ENCODE measurements at places on chromosomes 12 and 14.

DNA sequence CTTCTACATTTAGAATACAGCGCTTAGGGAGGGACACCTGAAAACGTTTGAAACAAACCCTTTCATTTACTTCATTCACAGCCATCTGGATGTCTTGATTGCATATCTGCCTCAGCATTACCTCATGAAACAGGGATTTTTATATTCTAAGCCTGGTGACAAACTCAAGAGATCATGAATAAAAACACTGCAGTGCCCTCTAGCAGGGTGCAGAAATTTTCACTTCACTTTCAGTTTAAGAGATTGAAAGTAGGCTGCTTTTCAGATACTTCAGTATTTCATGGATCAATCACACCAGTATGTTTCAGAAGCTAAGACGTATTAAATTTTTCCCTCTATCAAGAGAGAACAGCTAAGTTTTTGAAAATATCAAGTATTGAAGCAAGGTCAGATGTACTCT lies 467.8 kb downstream of the MDGA2 start:
- DNase-seq, result no peak

- peak; percentile 41 for DNase-seq
These were observed 138.9 kb downstream of the HMGA2 start for GRCh38 chr12:65962921-65963861.

DNA sequence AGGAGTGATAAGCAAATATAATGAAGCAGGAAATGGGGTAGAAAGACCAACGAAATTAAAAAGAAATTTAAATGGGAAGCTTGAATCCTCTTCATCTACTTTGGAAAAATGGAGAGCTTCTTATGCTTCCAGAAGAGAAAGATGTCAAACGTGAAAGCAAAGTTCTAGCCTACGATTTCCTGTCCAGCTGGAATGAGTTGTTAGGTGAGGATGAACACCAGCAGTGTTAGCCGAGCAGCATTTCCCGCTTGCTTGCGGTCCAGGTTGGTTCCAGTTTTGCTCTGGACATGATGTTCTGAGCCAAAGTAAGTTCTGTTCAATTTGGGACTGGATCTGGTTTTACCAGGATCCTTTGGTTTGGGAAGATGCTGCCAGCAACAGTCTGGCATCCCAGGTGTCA lies 78.9 kb downstream of the DACT1 start:
- DNase-seq, result no peak

DNA sequence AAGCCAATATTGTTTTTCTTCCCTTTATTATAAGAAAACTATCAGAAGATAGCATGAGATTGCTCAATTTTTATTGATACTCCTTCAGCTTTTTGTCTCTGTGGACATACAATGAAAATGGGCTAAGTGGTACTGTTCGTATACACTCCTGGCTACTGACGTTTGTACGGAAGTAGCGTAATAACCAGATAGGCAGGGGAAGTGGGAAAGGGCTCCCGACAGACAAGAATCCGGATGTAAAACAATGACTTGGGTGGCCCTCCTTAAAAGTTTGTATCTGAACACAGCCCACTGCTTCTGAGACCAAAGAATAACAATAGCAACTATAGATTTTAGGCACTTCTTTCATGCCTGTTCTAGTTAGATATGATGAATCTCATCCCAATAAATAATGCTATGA lies 99.6 kb downstream of the RPS6KA5 start:
- DNase-seq, result no peak

DNA sequence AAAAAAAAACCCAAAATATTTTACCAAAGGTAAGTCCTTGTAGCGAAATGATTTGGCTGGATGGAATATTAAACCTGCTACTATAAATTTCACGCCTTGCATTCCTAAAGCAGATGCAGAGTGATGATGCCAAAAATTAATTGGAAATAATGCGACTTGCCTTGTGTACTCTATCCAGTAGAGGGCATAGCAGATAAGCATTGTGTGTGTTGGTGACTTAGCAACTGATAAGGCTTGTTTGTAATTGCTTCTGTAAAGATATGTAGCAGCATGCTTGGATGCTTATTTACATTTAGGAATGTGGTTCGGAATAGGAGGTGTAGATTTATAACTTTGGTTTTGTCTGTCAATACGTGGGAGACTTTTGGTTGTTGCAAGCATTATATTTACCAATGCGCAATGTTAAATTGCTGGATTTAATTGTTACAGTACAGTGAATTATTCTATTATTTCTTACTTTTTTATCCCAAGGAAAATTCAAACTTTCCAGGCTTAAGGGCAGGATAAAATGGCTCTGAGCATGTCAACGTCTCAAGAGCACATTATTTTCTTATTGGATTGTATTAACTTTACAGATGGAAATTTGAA lies 80.5 kb downstream of the TMEM260 start:
- peak; percentile 35 for DNase-seq

- DNase-seq, result peak; percentile 11
These were observed 4.7 kb upstream of the EIF2S3B start for GRCh38 chr12:10501030-10501429.

- peak; percentile 62 for DNase-seq
These were observed 20.6 kb upstream of the SNRPF start for GRCh38 chr12:95838125-95838524.

GRCh38 chr12:77294016-77294415 lies 228.6 kb upstream of the E2F7 start:
- no peak for DNase-seq

DNA sequence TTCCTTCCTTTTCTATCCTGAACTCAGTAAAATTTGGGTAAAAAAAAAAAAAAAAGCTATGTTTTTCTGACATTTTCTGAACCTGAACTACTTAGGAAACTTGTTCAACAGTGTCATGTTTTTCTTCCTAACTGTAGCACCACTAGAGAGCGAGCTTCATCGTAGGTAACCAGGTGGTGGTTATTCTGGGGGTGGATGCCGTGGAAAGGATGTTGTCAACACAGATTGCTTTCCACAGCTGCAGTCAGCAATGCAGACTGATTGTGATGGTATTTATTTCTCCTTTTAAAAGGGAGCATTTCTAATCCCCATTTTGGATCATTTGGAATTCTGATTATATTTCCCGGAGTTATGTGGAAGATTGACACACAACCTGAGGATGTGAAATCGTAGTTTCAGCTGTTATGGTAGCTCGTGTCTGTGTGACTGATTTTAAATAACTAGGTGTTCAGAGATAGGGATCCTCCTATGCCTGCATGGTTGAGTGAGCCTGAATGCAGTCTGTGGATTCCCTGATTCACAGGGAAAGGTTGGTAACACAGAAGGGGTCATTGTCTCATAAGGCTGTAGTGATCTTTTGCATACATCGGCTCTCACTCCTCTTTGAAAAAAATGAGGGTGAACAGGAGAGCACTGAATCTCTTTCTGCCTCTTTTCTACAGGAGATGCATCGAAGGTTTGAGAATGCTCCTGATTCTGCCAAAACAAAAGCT lies 113.2 kb downstream of the ERC1 start:
- DNase-seq, result no peak

- peak; percentile 86 for DNase-seq
These were observed 117.4 kb upstream of the SOX5 start for GRCh38 chr12:24066865-24067264.

- no peak for DNase-seq
These were observed 109.7 kb downstream of the ZNF664 start for GRCh38 chr12:124082687-124083086.

DNA sequence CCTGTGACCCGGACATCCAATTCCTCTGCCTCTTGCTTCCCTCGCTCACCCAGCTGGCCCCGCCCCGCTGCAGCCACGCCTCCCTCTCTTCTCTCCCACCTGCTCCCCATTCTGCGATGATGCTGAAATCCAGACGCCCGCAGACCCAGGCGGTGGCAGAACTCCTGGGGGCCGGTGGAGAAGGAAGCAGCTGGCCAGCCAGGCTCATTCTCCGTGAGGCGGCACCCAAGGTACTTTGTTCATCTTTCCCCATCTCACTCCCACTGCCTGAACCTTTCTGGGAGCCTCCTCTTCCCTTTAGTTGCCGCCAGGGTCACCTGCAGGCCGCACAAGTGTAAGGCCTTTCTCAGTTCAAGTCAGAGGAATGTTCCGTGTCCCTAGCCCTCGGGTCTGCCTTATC lies 35.7 kb downstream of the FOXN4 start:
- DNase-seq, result no peak

- DNase-seq, result no peak
These were observed 62.0 kb upstream of the GPR68 start for GRCh38 chr14:91306547-91306946.

DNA sequence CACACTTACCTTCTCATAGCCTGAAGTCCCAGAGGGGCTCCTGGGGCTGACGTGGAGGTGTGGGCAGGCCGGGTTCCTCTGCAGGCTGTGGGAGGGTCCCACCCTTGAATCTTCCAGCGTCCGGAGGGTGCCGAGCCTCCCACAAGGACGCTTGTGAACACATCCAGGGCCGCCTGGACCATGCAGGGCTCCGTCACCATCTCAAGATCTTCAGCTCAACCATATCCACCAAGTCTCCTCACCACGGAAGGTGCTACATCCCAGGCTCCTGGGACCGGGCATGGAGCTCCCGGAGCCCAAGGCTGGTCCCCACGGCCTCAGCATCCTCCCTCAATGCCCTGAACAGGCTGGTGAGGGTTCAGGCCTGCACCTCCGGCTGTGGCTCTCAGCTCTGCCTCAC lies 10.7 kb upstream of the FBRSL1 start:
- DNase-seq, result no peak

GRCh38 chr12:16096273-16096849 lies 181.1 kb downstream of the SLC15A5 start:
- DNase-seq, result no peak

DNA sequence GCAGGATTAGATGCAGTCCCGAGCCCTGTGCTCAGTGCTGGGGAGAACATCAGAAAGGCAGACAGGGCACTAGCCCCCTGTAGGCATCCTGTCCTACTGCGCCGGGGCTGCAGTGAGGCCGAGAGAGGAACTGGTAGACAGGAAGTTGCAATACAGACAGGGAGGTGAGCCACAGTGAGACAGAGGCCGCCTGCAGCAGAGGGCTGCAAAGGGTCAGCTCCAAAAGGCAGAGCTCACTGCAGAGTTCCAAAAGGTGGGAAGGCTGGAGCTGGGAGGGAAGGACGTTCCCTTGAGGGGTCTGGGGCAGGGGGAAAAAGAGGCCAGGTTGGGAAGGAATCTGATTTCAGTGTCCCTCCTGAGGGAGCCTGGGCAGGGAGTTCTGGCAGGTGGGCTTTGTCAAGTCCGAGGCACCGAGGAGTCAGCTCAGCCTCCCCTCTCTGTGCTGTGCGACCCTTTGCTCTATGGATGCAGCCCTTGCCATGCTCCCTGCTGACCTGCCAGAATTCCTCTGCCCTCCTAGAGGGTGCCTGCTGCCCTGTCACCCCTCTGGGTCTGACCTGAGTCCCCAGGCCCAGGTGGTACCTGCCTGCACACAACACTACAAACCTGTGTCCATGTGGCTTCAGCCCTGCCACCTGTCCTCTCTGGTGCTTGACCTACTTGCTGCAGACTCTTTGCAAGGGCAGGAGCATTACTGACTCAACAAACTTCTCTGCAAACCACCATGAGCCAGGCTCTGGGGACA lies 63.5 kb downstream of the PRMT8 start:
- DNase-seq, result no peak

DNA sequence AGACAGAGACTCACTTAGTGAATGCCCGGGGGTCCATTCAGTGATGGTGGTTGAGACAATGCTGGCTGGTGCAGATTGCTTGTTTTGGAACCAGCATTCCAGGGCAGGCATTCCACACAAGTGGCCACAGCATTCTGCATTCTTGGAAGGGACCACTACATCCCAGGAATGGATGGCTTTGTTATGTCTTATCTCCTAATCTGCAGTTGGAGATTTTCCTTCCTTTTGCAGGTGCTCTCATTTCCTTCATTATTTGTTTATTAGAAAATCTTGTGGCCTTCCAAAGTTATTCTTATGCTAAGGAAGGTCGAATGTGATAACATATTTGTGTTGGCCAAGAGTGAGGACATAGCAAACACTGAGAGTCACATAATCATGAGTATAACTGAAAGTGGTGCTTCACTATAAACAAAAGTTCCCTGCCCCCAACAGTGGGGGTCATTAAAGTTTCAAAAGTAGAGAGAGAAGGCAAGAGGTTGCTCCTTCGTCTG lies 66.0 kb downstream of the BMP4 start:
- no peak for DNase-seq

GRCh38 chr12:123446333-123446713 lies 9.8 kb upstream of the RILPL2 start:
- no peak for DNase-seq

DNA sequence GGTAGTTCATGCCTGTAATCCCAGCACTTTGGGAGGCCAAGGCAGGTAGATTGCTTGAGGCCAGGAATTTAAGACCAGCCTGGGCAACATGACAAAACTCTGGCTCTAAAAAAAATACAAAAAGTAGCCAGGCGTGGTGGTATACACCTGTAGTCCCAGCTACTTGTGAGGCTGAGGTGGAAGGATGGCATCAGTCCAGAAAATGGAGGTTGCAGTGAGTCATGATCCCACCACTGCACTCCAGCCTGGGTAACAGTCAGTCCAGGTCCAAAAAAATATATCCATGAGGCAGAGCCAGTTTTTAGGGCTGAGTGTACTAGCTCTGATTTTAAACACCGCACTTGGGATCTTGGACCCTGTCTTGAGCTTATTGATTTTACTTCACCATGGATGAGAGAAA lies 30.6 kb upstream of the FICD start:
- no peak for DNase-seq

DNA sequence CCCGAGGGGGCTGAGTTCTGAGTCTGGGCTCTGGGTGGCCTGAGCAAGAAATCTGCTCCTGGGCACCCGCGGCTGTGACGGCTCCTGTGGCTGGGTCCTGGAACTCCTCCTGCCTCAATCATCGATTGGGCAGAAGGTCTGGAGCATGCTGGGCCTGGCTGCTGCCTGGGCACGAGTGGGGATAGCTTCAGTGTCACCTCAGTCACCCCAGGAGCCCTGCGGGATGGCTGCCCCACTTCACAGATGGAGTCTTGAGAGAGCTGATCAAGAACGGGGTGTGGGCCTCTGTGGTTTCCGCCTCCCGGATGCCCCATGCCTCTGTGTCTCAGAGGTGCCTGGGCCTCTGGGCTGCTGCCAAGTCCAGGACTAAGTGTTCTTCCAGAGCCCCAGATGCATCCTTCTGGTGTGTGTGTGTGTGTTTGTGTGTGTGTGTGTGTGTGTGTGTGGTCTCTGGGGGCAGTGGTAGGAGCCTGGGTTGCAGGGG lies 185.6 kb upstream of the C14orf180 start:
- no peak for DNase-seq

GRCh38 chr14:78758333-78758732 lies 588.2 kb downstream of the NRXN3 start:
- DNase-seq, result peak; percentile 36

- no peak for DNase-seq
These were observed 20.0 kb upstream of the SGPP1 start for GRCh38 chr14:63747846-63748245.

GRCh38 chr12:91853350-91854127 lies 292.1 kb downstream of the BTG1 start:
- DNase-seq, result no peak

GRCh38 chr14:105493921-105494605 lies 3.0 kb downstream of the TEDC1 start:
- no peak for DNase-seq

DNA sequence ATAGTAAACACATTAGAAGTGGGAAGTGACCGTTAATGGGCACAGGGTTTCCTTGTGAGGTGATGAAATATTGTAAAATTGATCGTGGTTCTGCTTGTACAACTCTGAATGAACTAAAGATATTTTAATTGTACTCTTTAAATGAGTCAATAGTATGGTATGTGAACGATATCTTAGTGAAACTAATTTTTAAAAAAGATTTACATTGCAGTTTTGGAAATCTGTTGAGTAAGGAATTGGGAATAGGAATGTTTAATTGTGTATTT lies 1.7 kb downstream of the ZNF410 start:
- no peak for DNase-seq

GRCh38 chr12:98388126-98388525 lies 127.3 kb upstream of the TMPO start:
- DNase-seq, result no peak

Data from astrocyte of the cerebellum (primary cell).